Psoas muscle (tissue), 8 donors: ENCODE measurements at places on chromosomes 3 and 15. TPM values are rescaled to one million over a fixed set of nuclear protein-coding genes. Genes with fewer than 3 reads are reported as not detected.

DNA sequence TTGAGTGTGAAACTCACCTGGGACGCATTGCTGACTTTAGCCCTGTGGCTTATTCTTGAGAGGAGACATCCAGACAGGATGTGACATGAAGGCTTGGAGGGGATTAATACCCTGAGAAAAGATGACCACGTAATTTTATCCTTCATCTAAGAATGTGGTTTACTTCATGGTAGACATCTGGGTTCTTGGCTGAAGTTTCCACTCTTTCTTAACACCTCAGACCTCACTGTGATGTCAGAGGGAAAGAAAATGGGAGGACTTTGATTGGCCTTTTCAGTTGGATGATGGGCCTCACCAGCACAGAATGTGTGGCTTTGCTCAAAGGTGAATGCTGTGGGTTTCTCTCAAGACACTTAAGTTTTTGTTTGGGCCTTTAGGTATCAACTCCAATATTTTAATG, 16.5 kb downstream of the GORASP1 start:
- DNase-seq: no peak

- DNase-seq: no peak
Measured at GRCh38 chr3:81216192-81216591, 545.3 kb downstream of the GBE1 start.

GRIP2 gene
- 33.0 TPM for total RNA-seq

DNA sequence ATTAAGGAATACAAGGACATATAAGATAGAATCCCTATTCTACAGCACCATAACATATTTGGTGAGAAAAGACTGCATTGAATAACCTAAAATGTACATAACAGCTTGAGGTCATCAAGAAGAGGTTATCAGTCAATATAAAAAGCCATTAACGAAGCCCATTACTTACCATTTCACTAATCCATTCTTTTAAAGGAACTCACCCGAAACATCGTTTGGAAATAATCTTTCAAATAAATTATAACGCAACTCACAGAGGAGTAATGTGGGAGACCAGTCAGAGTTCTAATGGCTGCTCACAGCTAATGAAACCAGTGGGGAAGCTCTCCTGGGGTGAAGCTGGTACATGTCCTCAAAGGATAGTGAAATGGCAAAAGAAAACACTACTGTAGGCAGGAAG, 188.4 kb downstream of the TBC1D5 start:
- no peak for DNase-seq

GRCh38 chr15:33670567-33670966, 297.7 kb upstream of the CHRM5 start:
- DNase-seq: no peak

GUCA1C gene
- total RNA-seq: not detected
